ENCODE measurements at places on chromosomes 7 and 10. TPM values are rescaled to one million over a fixed set of nuclear protein-coding genes. Genes with fewer than 3 reads are reported as not detected.

DNA sequence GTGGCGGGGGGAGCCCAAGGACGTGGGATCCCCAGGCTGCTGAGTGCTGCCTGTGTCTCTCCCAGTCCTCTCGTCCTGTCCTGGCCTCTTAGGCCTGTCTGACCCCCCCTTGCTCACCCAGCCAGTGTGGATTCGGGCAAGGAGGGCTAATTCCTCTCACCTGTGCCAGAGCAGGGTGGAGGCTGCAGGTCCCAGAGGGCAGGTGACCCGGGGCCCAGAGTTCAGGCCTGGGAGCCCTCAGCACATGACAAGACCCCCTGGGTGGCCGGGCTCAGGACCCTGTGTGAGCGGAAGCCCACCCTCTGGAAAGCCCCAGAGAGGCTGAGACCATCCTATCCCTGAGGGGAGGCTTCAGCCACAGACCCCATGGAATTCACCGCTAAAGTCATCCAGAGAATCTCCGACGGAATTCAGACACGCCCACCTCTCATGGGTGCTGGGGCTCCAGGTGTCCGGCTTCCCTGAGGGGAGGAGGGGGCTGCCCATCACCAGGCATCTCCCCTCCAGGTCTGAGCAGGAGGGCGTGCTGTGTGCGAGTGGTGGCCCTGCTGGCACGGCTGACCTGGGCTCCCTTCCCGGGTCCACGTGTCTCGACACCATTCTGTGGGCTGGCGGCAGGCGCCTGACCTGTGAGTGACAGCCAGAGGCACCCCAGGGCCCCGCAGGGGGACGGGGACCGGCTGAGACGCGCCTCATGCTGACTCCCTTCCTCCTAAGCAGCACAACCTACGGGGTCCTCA lies 5.0 kb downstream of the KNDC1 start:
- peaks cover 3% of the 10 kb centered on the region for H3K4me1 ChIP-seq
- H3K27me3 ChIP-seq = peaks cover 4% of the 10 kb centered on the region
- no peak for DNase-seq
- H3K27ac ChIP-seq = no peak overlapping the region

DNA sequence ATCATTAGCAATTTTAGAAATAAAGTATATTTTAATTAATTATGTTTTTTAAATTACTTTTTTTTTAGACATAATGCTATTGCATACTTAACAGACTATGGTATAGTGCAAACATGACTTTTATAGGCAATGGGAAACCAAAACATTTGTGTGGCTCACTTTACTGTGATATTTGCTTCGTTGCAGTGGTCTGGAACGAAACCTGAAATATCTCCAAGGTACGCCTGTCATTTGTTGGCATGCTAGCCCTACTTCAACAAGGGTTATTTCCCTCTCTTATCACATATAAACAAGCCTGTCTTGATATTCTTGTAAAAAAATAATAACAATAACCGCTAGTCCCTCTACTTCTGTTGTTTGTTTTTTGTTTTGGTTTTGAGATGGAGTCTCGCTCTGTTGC lies 74.2 kb downstream of the TYW1B start:
- H3K36me3 ChIP-seq = no peaks in the 10 kb centered on the region
- H3K27me3 ChIP-seq = no peaks in the 10 kb centered on the region
- DNase-seq = no peak
- H3K27ac ChIP-seq = no peak overlapping the region
- no peaks in the 10 kb centered on the region for H3K4me1 ChIP-seq

DNA sequence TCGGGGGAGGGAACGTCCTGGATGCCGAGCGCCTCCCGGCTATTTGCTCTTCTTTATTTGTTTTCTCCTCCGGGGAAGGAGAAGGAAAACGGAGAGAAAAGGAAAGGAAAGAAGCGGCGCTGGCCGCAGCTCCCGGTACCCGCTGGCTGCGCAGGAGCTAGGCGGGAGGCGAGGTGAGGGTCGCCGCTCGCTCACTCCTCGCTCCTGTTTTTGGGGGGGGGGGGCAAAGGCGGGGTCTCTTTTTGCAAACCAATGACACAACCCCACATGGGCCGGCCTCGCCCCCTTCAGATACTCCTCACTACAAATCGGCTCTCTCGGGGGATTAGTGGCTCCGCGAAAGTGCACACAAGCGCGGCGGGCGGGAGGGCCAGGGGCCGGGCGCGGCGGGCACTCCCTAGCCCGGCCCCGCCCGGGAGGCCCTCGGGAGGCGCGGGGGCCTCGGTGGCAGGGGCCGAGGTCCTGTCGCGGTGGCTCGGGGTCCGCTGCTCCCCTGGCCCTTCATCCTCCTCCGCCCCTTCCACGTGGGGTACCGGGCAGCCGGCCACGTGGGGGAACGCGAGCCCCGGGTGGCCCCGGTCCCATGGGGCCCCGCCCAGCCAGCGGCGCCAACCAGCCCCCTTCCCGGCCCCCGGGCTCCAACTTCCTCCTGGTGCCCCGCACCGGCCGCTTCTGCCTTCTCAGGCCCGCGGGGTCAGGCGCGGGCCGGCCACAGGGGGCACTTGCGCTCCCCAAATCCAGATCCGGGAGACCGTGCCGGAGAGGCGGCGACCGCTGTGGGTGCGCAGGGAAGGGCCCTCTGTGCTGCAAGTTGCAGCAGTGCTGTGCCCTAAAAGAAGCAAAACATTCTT lies 718 bp upstream of the CTBP2 start:
- H3K4me3 ChIP-seq = peak overlapping the region; percentile 90
- peak; percentile 86 for DNase-seq
- no peaks in the 10 kb centered on the region for H3K27me3 ChIP-seq
- peaks cover 10% of the 10 kb centered on the region for H3K4me1 ChIP-seq
- no peaks in the 10 kb centered on the region for H3K36me3 ChIP-seq

Gene GTPBP4
- total RNA-seq = 12.7 TPM

Gene TAS2R16
- not detected for total RNA-seq
